ENCODE measurements at places on chromosomes 11 and 22. TPM values are rescaled to one million over a fixed set of nuclear protein-coding genes. Genes with fewer than 3 reads are reported as not detected.

GRCh38 chr11:77026743-77027142, 7.5 kb upstream of the B3GNT6 start:
- H3K36me3 ChIP-seq = no peaks in the 10 kb centered on the region
- H3K27ac ChIP-seq = no peak overlapping the region
- DNase-seq = no peak
- H3K4me3 ChIP-seq = no peak overlapping the region

The SPDYC gene
- total RNA-seq = not detected

The AGBL2 gene
- 11.0 TPM for total RNA-seq

The OR4X1 gene
- not detected for total RNA-seq

The GNAZ gene
- 3.6 TPM for total RNA-seq

The GUCY1A2 gene
- total RNA-seq = not detected

Data from CD4-positive, CD25-positive, alpha-beta regulatory T cell (primary cell).